ENCODE measurements at places on chromosomes 5 and 9.

DNA sequence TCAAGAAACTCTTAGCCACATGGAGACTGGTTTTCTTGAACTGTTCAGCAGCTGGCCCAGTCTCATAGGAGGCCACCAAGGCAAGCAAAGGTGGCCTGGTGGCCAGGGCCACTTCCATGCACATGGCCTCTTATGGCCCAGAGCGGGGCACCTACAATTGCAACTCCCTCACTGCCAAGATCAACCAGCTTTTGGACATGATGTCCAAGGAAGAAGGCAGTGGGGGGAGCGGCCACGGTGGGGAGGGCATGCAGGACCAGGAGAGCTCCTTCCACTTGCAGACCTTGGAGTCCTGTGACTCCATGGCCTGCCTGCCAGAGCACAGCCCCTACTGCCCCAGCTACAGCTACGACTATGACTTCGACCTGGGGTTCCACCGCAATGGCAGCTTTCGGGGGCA is 398.9 kb upstream of the PTPRD start:
- DNase-seq = no peak

- no peak for DNase-seq
These were observed 23.4 kb downstream of the LARP1 start for GRCh38 chr5:154778534-154778933.

- no peak for DNase-seq
These were observed 172.7 kb upstream of the KLF9 start for GRCh38 chr9:70587201-70587600.

DNA sequence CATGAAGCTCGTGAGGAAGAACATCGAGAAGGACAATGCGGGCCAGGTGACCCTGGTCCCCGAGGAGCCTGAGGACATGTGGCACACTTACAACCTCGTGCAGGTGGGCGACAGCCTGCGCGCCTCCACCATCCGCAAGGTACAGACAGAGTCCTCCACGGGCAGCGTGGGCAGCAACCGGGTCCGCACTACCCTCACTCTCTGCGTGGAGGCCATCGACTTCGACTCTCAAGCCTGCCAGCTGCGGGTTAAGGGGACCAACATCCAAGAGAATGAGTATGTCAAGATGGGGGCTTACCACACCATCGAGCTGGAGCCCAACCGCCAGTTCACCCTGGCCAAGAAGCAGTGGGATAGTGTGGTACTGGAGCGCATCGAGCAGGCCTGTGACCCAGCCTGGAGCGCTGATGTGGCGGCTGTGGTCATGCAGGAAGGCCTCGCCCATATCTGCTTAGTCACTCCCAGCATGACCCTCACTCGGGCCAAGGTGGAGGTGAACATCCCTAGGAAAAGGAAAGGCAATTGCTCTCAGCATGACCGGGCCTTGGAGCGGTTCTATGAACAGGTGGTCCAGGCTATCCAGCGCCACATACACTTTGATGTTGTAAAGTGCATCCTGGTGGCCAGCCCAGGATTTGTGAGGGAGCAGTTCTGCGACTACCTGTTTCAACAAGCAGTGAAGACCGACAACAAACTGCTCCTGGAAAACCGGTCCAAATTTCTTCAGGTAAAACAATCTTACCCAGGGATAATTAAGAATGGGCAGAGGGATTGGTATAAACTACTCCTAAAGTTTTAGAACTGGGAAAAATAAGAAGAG is 12.9 kb downstream of the ITGA1 start:
- DNase-seq = peak; percentile 4

DNA sequence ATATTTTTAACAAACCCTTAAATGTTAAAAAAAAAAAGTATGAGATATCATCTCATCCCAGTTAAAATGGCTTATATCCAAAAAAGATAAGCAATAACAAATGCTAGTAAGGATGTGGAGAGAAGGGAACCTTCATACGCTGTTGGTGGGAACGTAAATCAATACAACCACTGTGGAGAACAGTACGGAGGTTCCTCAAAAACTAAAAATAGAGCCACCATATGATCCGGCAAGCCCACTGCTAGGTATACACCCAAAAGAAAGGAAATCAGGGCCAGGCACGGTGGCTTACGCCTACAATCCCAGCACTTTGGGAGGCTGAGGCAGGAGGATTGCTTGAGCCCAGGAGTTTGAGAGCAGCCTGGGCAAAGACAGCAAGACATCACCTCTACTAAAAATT is 3.0 kb downstream of the MTMR12 start:
- DNase-seq = no peak

All from NCI-H1930 (cell line).